Germinal center (tissue), 1 donor: ENCODE measurements at places on chromosomes 4 and X.
A peak's percentile ranks its signal among the peaks of the same experiment; 100 is the strongest.

- no peak for DNase-seq
These were observed 62.2 kb downstream of the MFAP3L start for GRCh38 chr4:169963998-169964397.

GRCh38 chr4:185286571-185286970 lies 77.2 kb downstream of the SNX25 start:
- DNase-seq: no peak

- DNase-seq: no peak
These were observed 4.8 kb upstream of the TMPRSS11B start for GRCh38 chr4:68250151-68250930.

DNA sequence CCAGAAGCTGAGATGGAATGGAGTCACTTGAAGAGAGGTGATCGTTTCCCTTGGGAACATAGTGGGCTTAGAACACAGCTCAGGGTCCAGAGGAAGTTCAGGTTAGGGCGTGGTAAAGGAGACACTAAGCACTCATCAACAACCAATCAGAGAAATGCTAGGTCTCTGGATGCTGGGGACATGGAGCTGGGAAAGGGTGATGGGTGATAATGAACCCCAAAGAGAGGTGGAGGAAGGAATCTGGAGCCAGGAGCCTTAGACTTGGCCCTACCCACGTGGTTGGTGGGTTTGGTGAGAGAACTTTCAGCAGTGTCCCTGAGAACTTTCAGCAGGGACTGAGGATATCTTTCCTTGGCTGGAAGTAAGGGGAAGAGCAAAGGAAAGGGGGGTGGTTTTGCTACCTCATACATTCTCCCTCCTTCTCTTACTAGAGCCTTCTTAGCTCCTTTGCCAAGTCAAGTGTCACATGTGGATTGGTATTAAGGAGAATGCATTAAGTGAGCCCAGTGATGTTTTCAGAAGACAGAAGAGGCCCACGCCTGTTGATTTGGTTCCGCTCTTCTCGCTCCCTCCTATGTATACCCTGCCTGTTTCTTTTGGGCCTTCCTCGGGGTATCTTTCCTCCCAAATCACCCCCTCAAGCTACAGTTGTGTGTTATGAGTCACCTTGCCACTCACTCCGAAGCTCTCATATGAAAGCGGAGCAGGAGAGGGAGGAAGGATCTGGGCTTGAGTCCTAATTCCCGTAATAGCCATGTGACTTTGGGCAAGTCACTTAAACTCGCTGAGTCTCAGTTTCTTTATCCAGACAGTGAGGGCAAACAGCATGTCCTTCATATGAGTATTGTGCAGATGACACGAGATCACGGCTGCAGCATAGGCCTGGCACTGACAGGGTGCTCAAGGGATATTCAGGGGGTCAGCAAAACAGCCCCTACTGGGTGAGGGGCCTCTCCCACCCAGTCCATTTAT lies 63.1 kb downstream of the TSC22D3 start:
- no peak for DNase-seq

GRCh38 chrX:70452143-70452733 lies 7.6 kb downstream of the DLG3 start:
- peak; percentile 60 for DNase-seq

GRCh38 chrX:30141966-30142365 lies 73.4 kb upstream of the MAGEB2 start:
- peak; percentile 3 for DNase-seq

DNA sequence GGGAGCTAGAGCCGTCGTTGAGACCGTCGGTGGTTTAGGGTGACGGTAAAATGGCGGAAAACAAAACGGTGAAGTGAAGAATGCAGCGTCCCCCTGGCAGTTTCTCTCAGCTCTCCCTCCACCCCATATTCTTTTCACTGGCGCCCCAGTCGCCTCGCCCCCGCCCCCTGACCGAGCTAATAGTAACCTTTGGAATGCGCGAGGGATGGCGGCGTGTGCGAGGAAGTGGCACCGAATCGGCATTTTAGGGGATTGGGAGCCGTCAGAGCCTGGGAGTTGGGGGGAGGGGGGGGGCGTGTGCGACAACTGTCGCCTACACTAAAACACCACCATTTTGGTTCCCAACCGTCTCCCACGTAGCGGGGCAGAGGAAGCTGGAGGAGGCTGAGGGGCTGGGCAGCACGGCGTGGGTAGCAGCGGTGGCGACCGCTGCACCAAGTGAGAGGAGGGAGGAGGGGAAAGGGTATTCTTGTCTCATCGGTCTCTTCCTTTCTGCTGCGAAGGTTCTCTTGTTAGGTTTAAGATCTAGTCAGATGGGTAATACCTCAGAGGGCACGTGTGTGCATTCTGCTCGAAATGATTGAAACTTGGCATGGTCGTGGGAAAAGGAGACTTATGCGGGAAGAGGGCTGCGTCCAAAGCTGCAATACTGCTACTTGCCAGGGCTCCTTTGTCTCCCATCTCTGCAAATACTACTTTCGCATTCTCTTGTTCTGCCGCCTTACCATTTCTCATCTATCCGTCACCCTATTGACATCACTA lies 840 bp downstream of the ZNF711 start:
- peak; percentile 1 for DNase-seq

GRCh38 chrX:132648895-132649294 lies 160.1 kb upstream of the MBNL3 start:
- DNase-seq: no peak

GRCh38 chrX:151896734-151897474 lies 15.8 kb upstream of the MAGEA4 start:
- no peak for DNase-seq

DNA sequence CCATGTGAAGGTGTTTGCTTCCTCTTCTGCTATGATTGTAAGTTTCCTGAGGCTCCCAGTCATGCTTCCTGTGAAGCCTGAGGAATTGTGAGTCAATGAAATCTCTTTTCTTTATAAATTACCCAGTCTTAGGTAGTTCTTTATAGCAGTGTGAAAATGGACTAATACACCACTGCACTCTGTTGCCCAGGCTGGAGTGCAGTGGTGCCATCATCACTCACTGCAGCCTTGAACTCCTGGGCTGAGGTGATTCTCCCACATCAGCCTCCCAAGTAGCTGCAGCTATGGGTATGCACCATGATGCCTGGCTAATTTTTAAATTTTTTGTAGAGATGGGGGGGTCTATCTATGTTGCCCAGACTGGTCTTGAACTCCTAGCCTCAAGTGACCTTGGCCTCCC lies 15.8 kb upstream of the IGFBP7 start:
- DNase-seq: no peak

- no peak for DNase-seq
These were observed 430.0 kb downstream of the INPP4B start for GRCh38 chr4:142416121-142416520.

DNA sequence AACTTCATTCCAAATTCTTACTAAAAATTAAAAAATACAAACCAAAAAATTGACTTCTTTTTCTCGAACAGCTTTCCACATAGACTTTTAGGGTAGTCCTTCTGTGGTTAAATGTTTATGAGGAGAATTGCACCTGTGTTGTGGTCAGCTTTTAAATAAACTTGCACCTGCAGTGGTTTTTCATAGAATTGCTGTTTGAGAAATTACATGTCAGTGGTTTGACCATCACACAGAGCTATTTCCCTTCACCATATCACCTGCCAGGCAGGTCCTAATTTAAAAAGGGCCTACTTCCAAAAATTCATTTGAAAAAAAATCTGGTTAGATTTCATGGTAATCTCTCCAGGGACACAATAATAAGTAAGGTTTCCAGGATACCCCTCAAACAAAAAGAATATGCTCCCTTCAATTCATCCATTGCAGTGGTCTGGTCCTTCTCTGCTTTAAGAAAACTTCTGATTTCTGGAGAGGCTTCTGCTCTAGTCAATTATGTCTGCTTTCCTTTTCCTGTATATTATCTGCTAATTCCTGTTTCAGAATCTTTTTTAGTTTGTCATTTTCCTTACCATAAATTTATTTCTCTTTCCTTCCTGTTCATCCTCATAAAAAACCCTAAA lies 9.8 kb upstream of the UTP3 start:
- DNase-seq: peak; percentile 38

- DNase-seq: no peak
These were observed 71.0 kb upstream of the AFAP1 start for GRCh38 chr4:8010618-8011017.

- no peak for DNase-seq
These were observed 371.4 kb upstream of the TECRL start for GRCh38 chr4:64780664-64781063.

- no peak for DNase-seq
These were observed 109.4 kb downstream of the PDHA2 start for GRCh38 chr4:95949136-95949765.

DNA sequence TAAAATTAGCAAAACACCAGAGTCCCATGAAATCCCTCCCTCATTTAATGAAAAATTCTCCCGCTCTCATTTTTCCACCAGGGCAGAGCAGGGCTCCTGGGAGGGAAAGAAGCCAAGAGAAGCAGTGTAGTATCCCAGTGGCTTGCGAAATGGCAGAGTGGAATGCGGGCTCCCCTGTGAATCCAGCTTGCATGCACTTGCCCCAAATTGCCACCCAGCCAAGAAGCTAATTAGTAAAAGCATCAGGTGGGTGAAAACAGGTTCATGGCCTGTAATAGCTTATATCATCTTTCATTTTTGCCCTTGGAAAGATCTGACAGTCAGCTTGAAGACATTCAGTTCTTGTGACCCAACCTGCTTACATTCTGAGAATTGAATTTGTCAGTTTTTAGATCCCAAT lies 10.1 kb downstream of the AMOT start:
- no peak for DNase-seq

DNA sequence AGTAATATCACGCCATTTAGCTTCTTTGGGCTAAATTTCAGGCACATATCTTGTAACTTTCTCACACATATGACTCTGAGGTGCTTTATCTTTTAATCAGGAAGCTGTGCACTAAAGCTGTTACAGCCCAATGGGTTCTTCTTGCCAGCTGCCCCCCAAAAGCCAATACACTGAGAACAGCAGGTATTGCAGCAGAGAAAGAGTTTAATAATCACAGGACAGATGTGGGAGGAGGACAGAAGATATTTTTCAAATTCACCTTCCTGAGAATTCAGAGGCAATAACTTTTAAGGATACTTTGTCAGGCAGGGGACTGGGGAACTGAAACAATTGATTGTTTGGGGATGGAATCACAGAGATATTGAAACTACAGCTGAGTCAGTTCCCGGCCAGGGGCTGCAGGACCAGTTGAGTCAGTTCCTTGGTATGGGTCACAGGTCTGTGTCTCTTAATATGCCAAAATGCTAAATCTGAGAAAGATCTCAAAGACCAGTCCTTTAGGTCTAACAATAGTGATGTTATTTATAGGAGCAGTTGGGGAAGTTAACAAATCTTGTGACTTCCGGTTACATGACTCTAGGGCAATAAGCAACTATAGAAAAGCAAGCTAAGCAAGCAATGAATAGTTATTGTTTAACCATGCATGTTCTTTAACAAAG lies 28.1 kb downstream of the DDIT4L start:
- DNase-seq: no peak

- DNase-seq: no peak
These were observed 43.8 kb downstream of the ADGRL3 start for GRCh38 chr4:61243962-61244361.

DNA sequence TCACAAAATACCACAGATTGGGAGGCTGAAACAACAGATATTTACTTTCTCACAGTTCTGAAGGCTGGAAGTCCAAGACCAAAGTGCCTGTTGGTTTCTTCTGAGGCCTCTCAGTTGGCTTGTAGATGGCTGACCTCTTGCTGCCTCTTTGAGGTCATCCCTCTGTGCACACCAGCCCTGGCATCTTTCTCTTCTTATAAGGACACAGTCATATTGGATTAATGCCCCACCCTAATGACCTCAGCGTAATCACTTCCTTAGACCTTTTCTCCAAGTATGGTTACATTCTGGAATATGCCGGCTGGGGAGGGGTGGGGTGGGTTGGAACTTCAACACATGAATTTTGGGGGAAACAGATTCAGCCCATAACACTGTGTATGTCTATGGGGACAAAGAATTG lies 116.2 kb upstream of the LNX1 start:
- DNase-seq: no peak

GRCh38 chrX:63664083-63664482 lies 120.9 kb downstream of the ARHGEF9 start:
- DNase-seq: no peak

DNA sequence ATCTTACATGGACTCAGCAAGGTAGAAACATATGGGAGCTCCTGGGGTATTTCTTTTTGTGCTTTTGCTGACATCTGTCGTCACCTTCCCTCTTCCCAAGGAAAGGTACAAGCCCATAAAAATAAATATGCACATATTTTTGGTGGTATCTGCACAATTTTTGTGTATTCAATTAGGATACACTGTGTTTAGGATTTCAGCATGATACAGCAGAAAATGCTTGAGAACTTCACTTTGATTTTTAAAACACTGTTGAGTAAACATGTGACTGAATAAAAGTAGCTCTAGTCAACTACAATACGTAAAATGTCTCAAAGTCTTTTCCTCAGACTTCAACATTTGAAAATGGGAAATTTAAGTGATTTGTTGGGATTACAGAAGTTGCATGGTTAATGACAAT lies 99.4 kb upstream of the SPANXC start:
- no peak for DNase-seq

GRCh38 chr4:127782275-127783025 lies at the start of gene HSPA4L:
Gene HSPA4L, plus strand, starts transcription at chr4:127782322. Its CDS starts 229 bp downstream, at chr4:127782551.
- peak; percentile 30 for DNase-seq

DNA sequence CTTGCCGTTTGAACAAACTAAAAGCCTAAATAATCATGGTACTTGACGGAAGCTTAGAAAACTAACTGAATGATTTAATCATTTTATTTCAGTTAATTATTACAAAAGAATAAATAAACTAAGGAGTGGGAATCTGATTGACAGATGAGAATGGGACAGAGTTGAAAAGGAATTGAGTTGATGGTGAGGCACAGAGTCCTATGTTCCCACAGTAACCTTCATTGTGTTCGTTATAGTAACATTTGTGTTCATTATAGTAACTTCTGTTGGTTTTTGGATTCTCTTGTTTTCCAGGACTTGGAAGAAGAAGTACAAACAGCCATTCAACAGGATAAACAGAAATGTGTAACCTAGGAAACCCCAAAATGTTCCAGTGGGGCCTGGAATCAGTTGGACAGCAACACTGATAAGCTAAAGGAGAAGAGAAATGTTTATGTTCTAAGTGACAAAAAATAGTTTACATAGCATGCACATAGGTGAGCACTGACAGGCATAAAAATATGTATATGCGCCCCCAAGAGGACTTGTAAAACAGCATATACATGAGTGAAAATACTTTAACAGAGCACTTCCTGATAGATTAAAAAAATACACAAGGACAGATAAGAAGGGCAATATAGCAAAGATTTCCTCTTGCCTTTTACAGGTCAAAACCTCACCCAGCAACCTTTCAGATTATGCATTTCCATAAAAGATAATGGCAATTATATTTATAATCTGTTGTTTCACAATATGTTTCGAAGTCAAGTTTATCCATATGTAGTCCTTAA lies 218.6 kb upstream of the HTR2C start:
- no peak for DNase-seq

- DNase-seq: no peak
These were observed 13.5 kb downstream of the NSUN7 start for GRCh38 chr4:40763228-40763716.

GRCh38 chr4:10160281-10160856 lies 43.8 kb upstream of the WDR1 start:
- no peak for DNase-seq

- no peak for DNase-seq
These were observed 29.5 kb upstream of the USP9X start for GRCh38 chrX:41055740-41056139.
